Ovary (tissue), 10 donors: ENCODE measurements at places on chromosomes 13 and 19. TPM values are rescaled to one million over a fixed set of nuclear protein-coding genes. Genes with fewer than 3 reads are reported as not detected.

FGF22 gene
- polyA plus RNA-seq = not detected

CACNG7 gene
- not detected for polyA plus RNA-seq

VMAC gene
- 3.4 TPM for polyA plus RNA-seq

ZNF599 gene
- polyA plus RNA-seq = 6.0 TPM

ZNF180 gene
- polyA plus RNA-seq = 6.3 TPM

TEX26 gene
- not detected for polyA plus RNA-seq

KASH5 gene
- polyA plus RNA-seq = not detected
